ENCODE measurements at places on chromosomes 1 and 21. TPM values are rescaled to one million over a fixed set of nuclear protein-coding genes. Genes with fewer than 3 reads are reported as not detected.

Gene FMO5
- total RNA-seq: 106 TPM

Gene ST6GALNAC3
- total RNA-seq: 8.8 TPM

Gene MYBPH
- total RNA-seq: not detected

Gene ZBTB8B
- 0.03 TPM for total RNA-seq

Gene DIPK1A
- total RNA-seq: 5.6 TPM

Gene SMCP
- total RNA-seq: not detected

Gene RAVER2
- total RNA-seq: 12.0 TPM

DNA sequence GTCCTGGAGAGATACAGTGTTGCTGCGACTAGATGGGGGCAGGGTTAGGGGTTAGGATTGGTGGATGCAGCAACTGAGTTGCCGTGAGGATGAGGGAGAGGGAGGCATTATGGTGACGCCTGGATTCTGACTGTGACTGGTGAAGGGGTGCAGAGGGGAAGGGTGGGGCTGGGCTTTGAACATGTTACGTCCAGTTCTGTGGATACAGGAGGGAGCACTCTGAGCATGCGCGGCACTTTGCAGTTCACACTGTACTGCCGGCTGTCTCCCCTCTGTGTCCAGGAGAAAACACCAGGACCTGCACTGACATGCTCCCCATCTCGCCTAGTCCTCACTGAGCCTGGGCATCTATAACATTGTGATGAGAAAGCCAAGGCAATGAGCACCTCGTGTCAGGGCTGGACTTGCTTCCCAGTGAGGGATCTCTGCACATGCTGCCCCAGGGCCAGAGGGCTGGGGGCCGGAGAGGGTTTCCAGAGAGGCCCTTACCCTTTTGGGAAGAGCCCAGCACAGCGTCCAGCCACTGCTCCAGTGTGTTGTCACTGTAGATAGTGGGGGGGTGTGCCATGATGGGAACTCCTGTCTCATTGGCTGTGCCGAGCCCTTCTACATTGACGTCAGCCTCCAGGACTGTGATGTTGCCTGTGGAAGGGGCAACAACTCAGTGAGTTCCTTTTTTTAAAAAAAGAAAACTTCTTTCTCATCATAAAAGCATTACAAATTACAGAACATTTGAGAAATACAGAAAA lies 7.6 kb downstream of the FAM151A start:
- H3K27ac ChIP-seq: no peak overlapping the region
- H3K27me3 ChIP-seq: peaks cover 6% of the 10 kb centered on the region
- H3K4me1 ChIP-seq: no peaks in the 10 kb centered on the region
- H3K36me3 ChIP-seq: no peaks in the 10 kb centered on the region

GRCh38 chr1:212980123-212980785 lies 29.9 kb downstream of the VASH2 start:
- H3K4me3 ChIP-seq: no peak overlapping the region
- no peak for DNase-seq
- peaks cover 23% of the 10 kb centered on the region for H3K4me1 ChIP-seq
- H3K27me3 ChIP-seq: no peaks in the 10 kb centered on the region

DNA sequence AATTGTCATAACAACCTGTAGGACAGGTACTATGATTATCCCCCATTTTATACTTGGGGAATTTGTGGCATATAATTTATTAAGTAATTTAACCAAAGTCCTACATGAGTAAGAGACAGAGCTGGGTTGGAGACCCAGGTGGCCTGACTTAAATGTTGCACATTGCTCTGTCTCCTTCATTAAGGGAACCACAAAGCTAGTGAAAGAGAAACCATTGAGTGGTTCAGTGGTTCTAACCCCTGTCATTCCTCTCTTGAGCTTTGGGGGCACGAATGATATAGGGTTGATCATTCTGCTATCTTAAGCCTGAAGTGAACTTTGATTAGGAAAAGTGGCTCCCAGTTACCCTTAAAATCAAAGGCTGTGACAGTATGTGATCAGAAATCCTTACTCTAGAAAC lies 5.3 kb upstream of the MAP3K7CL start:
- H3K4me3 ChIP-seq: no peak overlapping the region
- no peaks in the 10 kb centered on the region for H3K36me3 ChIP-seq
- no peaks in the 10 kb centered on the region for H3K27me3 ChIP-seq

DNA sequence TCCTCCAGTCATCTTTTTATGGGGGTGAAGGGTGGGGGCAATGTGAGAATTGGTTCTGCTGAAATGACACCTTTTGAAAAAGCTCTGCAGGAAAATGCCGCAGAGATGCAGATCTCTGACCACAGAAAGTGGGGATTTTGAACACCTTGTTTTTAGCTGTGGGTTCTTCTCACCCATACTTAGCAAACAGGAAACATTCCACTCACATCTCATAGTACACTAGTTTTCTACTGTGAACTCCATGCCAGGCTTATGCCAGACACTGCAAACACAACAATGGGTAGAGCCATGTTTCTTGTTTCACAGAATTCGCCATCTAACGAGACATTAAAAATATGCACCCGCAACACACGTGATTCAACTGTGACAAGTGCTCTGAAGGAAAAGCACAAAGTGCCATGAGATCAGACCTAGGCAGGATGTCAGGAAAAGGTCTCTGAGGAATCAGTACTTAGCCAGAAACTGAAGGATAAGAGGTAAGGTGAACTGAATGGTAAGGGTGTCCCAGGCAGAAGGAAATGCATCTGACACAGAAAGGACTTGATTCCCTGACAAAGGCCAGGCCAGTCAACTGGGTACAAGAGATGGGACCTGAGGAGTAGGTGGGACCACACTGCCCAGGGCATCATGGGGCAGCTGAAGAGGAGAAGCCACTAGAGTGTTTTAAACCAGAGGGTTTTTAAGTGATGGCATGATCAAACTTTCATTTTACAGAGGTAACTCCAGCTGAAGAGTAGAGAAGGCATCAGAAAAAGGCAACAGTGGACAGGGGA lies 83.8 kb upstream of the JAK1 start:
- no peak for DNase-seq
- H3K27ac ChIP-seq: no peak overlapping the region
- no peaks in the 10 kb centered on the region for H3K27me3 ChIP-seq
- H3K36me3 ChIP-seq: peaks cover 5% of the 10 kb centered on the region

- H3K27me3 ChIP-seq: no peaks in the 10 kb centered on the region
- no peaks in the 10 kb centered on the region for H3K4me1 ChIP-seq
- no peak overlapping the region for H3K27ac ChIP-seq
- peaks cover 64% of the 10 kb centered on the region for H3K36me3 ChIP-seq
- no peak for DNase-seq
- H3K4me3 ChIP-seq: no peak overlapping the region
Measured at GRCh38 chr1:42748461-42749410, 8.7 kb upstream of the CLDN19 start.

DNA sequence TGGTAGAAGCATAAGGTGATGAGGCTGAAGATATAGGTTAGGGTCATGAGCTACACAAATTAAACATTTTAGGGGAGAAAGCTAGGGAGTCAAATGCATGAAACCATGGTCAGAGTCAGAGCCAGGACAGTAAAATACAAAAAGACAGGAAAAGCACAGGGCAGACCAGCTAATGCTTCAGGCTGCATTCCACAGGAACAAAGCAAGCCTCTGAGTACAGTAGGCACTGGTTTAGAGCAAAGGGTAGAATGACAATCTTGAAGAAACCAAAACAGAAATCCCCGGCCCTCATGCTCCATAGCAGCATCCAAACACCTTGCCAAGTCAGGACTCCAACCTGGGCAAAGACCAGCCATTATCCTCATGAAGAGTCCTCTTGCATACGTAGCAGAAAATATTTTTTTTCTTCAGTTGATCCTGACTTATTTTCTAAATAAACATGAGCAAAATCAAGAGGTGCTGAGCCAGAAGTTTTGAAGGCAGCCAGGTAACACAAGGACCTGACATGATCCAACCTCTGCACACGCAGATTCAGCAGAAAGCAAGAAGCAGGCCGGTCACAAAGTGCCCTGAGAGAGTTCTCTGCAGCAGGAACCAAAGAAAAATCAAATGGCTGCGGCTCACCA lies 273.1 kb downstream of the TTLL7 start:
- no peak overlapping the region for H3K27ac ChIP-seq
- no peaks in the 10 kb centered on the region for H3K4me1 ChIP-seq
- DNase-seq: no peak
- H3K36me3 ChIP-seq: no peaks in the 10 kb centered on the region

DNA sequence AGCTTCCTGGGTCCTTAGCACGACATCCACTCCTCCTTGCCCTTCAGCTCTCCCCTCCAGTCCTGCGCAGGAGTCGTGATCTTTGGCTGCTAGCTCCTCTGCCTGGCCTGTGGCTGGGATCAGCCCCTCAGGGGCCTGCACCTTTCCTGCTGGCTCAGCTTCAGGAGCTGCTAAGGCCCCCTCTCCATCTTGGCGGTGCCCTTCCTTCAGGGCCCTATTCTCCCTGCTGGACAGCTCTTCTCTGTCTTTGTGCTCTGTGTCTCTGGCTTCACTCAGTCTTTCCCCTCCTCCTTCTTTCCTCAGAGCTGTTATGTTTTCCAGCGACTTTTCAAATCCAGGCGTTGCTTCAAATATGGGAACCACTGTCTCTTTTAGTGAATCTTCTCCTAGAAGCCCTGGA lies 59.5 kb upstream of the LRRC53 start:
- no peaks in the 10 kb centered on the region for H3K4me1 ChIP-seq
- H3K27ac ChIP-seq: no peak overlapping the region
- H3K27me3 ChIP-seq: no peaks in the 10 kb centered on the region
- H3K4me3 ChIP-seq: no peak overlapping the region

DNA sequence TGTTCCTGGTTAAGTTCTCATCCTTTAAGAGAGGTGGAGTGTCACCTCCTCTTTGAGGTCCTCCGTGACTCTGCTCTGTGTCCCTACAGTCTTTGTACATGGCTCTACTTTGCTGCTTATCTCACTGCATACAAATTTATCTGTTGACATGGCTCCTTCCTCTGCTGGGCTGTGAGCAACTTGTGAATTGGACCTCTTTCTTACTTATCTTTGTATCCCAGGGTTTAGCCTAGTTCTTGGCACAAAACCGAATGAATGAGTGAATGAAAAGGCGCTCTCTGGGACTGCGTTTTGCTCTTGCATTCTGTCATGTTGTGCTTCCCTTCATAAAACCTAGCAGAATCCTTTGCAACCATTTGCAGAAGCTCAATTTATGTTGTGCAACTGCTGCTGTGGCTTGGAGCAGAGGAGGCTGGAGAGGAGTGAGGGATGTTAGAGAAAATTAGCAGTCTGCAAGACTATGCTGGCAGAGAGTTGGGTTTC lies 12.4 kb downstream of the SLC26A9 start:
- no peaks in the 10 kb centered on the region for H3K27me3 ChIP-seq
- peaks cover 5% of the 10 kb centered on the region for H3K4me1 ChIP-seq
- DNase-seq: no peak

GRCh38 chr1:15341634-15342407 lies 67.9 kb upstream of the EFHD2 start:
- H3K4me3 ChIP-seq: no peak overlapping the region
- no peak overlapping the region for H3K27ac ChIP-seq
- no peak for DNase-seq

DNA sequence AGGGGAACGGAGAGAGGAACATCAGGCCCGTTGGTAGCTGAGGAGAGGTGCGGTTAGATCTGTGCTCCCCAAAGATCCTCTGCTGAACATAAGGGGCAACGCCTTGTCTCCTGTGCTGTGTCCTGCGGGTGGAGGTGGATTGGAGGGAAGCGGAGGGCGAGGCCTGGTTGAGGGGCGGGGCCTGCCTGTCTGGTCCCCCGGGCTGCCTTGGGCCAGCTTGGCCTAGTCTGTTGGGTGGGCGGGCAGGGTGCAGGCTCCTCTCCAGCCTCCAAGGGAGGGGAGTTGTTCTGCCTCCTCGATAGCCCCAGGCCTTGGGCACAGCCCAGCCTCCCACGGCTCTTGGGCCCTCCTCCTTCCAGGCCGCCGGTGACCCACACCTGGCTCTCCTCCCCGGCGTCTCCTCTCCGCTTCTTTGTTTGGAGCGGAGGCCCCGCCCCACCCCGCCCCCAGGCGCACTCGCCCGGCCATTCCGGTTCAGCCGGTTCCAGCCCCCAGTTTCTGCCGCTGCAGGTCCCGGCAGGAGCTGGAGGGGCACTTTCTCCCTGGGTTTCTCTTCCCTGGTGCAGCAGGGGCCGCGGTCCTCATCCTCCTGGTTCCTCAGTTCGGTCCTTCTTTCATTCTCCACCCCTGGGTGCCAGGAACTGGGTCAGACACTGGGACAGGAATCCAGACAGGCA lies 19.4 kb downstream of the PTPRF start:
- no peaks in the 10 kb centered on the region for H3K27me3 ChIP-seq
- H3K27ac ChIP-seq: peak overlapping the region; percentile 47
- H3K4me1 ChIP-seq: peaks cover 70% of the 10 kb centered on the region
- DNase-seq: peak; percentile 90
- peaks cover 13% of the 10 kb centered on the region for H3K36me3 ChIP-seq

GRCh38 chr1:48333316-48333715 lies 110.8 kb downstream of the SLC5A9 start:
- no peak overlapping the region for H3K27ac ChIP-seq
- no peaks in the 10 kb centered on the region for H3K36me3 ChIP-seq
- H3K4me3 ChIP-seq: no peak overlapping the region
- DNase-seq: no peak
- H3K4me1 ChIP-seq: no peaks in the 10 kb centered on the region
- no peaks in the 10 kb centered on the region for H3K27me3 ChIP-seq

GRCh38 chr1:95168028-95168427 lies 50.9 kb downstream of the TLCD4 start:
- H3K4me1 ChIP-seq: no peaks in the 10 kb centered on the region
- H3K27me3 ChIP-seq: no peaks in the 10 kb centered on the region
- no peaks in the 10 kb centered on the region for H3K36me3 ChIP-seq
- H3K4me3 ChIP-seq: no peak overlapping the region
- DNase-seq: no peak

GRCh38 chr1:51306950-51307349 lies 23.4 kb downstream of the TTC39A start:
- peaks cover 6% of the 10 kb centered on the region for H3K4me1 ChIP-seq
- no peaks in the 10 kb centered on the region for H3K36me3 ChIP-seq
- no peak overlapping the region for H3K27ac ChIP-seq
- DNase-seq: no peak

- peaks cover 3% of the 10 kb centered on the region for H3K27me3 ChIP-seq
- H3K4me1 ChIP-seq: peaks cover 20% of the 10 kb centered on the region
- no peak overlapping the region for H3K27ac ChIP-seq
- peak overlapping the region; percentile 62 for H3K4me3 ChIP-seq
Measured at GRCh38 chr1:37795340-37796125, 1.9 kb downstream of the MANEAL start.

DNA sequence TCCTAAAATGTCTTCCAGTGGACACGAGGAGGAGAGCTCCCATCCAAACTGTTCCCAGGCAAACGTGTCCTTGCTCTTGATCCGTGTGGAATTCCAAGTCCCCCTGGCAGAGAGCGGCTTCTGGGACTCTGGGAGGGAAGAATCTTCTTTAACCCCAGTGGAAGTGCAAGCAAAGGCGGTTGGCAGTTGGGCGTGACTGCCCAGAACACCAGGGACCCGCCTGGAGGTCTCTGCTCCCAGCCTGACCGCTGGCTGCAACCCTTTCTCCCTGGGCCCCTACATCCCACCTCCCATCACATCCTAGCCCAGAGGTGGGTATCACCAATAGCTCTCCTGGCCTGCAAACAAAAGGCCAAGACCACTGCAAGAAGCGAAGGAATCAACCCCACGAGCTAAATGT lies 17.8 kb downstream of the CASZ1 start:
- peak; percentile 27 for DNase-seq
- peaks cover 18% of the 10 kb centered on the region for H3K4me1 ChIP-seq
- H3K27me3 ChIP-seq: no peaks in the 10 kb centered on the region
- H3K36me3 ChIP-seq: no peaks in the 10 kb centered on the region
- H3K27ac ChIP-seq: no peak overlapping the region

GRCh38 chr1:158126425-158126824 lies 54.3 kb upstream of the CD1D start:
- no peak for DNase-seq
- H3K4me1 ChIP-seq: no peaks in the 10 kb centered on the region
